Left lung (tissue), 14 donors: ENCODE measurements at places on chromosomes 1 and 21. TPM values are rescaled to one million over a fixed set of nuclear protein-coding genes. Genes with fewer than 3 reads are reported as not detected.

The CFAP141 gene
- total RNA-seq: not detected

The ATF3 gene
- total RNA-seq: 57.7 TPM

The OLFML2B gene
- total RNA-seq: 36.1 TPM

The DNTTIP2 gene
- 45.3 TPM for total RNA-seq

The HSPA6 gene
- total RNA-seq: 18.7 TPM
